Glutamatergic neuron (in vitro differentiated cells): ENCODE measurements at places on chromosomes 2 and 18.

DNA sequence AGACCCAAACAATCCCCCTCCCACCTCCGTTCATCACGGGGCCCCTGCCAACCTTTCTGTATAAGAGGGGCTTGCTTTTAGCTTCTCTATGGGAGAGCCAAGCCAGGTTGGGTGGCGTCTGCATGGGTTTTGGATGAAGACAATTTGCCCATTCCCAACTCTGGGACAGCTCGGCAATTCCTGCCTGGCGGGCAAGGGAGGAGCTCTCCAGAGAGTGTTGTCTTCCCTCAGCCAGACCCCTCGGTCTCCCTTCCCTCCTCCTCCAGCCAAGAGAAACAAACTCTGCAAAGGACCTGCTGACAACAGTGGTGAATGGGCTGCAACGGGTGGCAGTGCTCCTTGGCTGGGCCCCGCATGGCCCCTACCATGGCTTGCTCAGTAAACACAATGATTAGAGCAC lies 267.2 kb upstream of the HDAC4 start:
- no peak for DNase-seq

DNA sequence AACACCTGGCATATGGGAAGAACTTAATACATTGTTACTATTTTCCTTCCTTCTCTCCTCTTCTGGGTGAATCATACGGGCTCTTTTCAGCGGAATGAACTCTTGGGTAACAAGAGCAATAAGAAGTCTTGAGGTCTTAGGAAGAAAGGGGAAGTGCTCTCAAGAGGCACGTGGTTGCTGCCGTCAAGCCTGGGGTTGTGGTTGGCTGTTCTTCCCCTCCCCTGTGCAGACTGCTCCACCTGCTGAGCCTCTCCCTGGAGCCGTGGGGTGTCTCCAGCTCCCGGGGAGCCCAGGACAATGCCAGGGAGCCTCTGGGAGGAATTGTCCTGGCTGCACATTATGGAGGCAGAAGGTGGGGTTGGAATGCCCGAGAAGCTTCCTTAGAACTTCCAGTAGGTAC lies 19.4 kb downstream of the TOGARAM2 start:
- DNase-seq = no peak

- DNase-seq = no peak
These were observed 49.5 kb downstream of the ANO7 start for GRCh38 chr2:241237949-241238371.

DNA sequence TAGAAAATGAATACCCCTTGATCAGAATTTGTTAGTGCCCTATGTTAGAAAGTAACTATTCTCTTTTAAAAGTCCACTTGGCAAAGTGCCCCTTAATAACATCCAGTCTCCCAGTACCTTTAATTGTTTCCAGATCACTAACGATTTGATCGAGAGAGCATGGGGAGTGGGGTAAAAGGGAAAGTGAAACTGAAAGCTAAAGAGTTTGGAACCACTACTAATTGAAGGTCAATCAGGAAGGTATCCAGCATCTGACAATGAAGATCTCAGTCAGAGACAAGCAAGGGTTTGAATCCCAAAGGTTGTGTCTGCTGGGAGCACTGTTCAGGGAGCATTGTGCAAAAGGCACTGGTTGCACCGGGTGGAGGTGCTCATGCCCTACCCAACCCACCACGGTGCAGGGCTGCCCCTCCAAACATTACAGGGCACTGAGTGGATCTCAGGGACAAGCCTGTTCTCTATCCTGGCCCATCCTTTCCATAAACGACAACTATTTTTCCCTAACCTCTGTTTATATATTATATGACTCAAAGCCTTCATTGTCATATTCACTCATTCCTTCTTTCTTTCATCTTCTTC lies 14.6 kb upstream of the RIT2 start:
- DNase-seq = no peak
